Thymus (tissue), 14 donors: ENCODE measurements at places on chromosomes 6 and 20. TPM values are rescaled to one million over a fixed set of nuclear protein-coding genes. Genes with fewer than 3 reads are reported as not detected.

DNA sequence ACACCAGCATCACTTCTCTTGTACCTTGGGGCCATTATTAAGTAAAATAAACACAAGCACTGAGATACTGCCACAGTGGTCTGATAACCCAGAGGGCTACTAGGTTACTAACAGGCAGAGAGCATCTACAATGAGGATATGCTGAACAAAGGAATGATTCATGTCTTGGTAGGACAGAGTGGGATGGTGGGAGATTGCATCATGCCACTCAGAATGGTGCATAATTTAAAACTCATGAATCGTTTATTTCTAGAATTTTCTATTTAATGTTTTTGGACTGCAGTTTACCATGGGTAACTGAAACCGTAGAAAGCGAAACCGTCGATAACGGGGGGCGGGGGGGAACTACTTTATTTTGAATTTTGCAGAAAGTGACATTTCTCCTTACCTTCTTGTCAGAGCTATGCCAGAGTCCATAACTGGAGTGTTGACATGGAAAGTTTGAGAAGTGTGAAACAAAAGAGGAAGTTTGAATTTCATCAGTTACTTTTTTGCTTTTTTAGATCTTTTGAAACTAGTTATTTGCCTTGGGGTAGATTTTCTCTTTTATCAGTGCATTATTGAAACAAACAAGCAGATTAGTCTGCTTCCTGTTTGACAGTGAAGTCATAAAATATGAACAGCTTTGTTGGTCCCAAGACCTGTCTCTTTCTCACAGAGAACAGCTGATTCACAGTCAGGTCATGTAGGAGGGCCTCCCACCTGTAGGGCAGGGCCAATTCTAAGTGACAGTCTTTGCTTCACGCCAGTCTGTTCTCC lies 124.9 kb downstream of the KLHL32 start:
- DNase-seq = no peak

GRCh38 chr6:33727932-33728331 lies 16.4 kb upstream of the UQCC2 start:
- DNase-seq = no peak

DNA sequence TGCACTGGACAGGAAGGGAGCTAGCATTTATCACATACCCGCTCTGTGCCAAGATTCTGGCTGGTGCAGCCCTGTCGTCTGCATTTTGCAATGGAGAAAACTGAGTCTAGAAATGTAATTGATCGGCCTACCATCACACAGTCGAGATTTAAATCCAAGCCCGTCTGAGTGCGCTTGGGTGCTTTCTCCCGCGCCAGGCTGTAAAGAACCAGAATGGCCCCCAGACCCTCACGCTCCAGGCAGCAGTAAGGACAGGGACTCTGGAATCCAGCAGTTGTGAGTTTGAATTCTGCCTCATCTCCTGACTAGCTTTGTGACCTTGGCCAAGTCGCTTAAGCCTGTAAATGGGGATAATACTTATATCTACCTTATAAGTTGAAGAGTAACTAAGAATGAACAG lies 10.8 kb downstream of the DYNLRB1 start:
- no peak for DNase-seq

DNA sequence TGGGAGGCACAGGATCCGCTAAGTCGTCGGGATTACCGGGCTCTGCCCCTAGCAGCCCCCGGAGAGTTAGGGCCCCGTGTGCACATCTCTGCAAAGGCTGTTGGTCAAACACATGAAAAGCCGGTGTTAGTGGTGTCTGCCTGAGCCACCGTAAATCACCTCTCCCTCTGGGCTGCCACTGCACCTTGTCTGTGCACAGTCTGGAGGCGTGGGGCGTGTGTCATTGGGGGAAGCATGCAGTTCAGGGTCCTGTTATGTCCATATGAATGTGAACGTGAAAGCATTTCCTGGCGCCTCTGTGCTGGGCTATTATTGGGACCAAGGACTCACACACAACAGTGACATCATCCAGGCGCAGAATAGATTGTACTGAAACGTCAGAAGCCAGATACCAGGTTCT lies 305.6 kb downstream of the NRN1 start:
- no peak for DNase-seq

The UBE2C gene
- polyA plus RNA-seq = 25.1 TPM

DNA sequence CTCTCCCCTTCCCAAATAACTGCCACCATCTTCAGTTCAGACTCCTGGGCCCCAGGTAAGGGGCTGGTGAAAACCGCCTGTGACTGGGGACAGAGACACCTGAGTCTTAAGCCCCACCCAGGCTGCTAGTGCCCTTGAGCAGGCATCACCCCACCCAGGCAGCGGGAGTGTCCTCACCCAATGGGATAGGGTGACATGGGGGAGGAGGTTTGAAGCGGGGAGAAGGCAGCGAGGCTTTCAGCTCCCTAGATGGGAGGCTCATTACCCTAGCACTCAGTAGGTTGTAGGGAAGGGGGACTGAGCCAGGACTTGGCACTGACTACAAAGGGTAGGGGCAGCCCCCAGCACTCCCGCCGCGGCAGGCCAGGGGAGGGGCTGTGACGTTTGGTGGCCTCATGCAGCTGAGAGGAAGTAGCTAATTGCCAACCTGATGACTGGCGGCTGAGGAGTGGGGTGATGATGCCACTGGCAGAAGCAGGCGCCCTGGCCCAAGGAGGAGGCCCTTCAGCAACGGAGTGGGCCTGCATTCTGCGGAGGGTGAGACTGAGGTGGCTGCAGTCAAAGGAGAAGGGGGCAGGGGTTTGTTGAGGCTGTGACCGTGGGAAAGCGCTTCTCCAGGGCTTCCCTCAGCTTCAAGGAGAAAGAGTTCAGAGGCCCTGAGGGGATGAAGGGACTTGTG lies 126.9 kb downstream of the MRPL14 start:
- DNase-seq = peak; percentile 37

- no peak for DNase-seq
Observed at GRCh38 chr6:137647762-137648447, 153.7 kb upstream of the OLIG3 start.

DNA sequence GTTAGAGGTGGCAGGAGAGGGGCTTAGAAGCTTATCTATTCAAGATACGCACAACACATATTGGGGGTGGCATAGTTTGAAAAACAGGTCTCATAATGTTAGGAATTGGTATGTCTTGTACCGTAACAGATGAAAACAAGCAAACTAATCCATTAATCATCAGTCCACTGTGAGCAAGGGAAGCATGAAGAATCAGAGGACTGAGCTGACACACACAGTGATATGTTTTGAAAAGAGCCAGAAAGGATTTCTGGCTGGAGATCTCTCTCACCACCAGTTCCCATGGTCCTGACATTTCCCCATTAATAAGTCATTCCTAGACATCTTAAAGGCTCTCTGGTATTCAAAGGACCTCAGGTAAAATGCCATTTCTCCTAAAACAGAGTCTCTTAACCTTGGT lies 158.8 kb upstream of the PHACTR1 start:
- no peak for DNase-seq

DNA sequence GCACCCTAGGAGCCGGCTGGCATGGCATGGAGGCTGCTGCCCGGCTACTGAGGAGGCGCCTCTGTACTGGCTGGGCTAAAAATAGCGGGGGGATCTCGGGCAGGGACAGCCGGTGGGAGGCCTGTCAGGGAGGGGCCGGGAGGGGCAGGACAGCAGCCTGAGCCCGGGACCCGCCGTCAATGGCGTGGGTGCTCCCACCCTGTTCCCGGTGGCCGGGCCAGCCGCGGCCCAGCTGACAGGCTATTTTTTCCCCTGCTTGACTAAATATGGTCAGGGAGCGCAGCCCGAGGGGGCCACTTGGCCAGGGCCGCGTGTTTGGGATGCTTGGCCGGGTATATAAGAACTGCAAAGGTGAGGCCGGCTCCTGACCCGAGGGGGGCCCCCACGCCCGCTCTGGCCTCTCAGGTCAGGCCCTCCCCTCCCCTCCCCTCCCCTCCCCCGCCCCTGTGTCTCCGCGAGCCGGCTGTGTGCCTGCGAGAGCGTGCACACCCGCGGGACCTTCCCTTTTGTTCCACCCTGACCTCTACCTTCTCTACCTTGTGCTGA lies 74.4 kb upstream of the GATA5 start:
- no peak for DNase-seq

DNA sequence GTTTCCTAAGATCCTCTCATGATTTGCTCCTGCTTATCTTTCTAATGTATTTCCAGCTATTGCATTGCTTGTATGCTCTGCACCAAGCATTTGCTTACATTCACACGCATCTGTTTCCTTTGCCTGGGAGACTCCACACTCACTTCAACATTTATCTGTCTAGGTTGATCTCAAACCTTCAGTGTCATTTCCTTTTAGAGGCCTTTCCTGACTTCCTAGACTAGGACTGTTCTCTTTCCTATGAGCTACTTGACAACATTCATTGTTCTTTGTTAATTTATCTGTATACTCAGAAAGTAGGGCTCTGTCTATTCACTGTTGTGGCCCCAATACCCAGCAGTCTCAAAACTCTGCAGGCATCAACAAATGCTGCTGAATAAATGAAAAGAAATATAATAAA lies 84.4 kb downstream of the WASF1 start:
- DNase-seq = no peak

The SAPCD1 gene
- 9.7 TPM for polyA plus RNA-seq

DNA sequence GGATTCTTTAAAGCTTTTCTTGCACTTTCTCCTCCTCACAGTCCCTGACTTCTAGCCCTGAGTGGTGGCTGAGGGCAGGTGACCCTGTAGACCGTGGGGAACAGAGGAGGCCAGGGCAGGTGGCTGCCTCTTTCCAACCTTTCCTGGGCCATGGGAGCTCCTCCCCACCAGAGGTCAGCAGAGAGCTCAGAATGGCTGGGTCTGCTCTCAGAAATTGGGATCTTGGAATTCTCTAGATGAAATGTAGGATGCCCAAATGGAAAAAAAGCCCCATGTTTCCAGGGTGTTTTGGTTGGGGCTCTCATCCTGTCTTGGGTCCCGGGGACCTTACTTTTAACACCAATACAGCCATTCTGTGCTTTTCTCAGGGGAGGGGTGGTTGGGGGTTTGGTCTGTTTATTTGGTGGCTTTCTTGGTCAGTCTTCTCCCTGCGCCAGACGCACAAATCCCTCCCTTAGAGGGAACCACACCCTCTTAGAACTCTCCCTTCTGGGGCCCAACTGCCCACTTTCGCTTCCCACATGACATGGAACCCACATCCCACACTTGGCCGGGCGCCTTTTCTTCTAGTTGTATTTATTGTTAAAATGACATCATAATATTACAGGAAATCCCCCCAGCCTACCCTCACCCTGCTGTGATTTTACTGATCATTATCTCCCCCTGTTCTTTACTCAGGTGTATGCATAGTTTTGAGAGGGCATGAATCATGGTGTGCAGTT lies 17.9 kb downstream of the GNAS start:
- no peak for DNase-seq

The PRDM13 gene
- polyA plus RNA-seq = under 0.01 TPM

The ISM1 gene
- 1.2 TPM for polyA plus RNA-seq

- no peak for DNase-seq
Observed at GRCh38 chr6:166703149-166703710, 76.2 kb upstream of the RPS6KA2 start.

DNA sequence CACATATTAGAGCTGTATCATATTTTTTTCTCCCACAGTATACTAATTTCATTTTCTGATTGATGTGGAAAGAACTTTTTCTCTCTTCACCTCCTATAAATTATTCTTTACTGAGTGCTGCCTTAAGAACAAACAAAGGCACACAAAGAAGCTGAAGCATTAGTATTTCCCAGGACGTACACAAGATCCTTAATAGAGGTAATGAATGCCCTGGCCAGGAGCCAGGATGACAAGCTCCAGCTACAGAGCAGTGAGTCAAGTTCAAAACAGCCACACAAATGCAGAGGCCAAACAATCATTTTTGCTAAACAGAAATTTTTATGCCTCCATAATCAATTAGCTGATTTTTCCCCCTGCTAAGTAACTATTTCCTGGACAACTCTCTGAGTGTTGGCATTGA lies 639.6 kb downstream of the EPHA7 start:
- DNase-seq = no peak

DNA sequence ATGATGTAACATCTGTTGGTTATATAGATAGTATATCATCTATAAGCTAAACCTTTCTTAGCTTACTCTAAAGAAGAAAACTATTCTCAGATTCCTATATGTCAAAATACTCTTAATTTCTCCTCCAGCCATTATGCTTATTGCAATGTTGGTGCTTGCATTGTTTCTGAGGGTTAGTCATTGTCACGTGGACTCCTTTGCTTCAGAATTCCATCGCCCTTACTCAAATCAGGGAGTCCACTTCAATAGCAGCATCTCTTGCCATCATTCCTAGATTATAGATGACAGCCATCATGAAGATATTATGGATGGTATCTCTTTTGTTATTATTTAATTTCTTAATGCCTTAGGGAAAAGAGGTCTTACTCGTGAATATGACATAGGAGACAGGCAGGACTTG lies 776.1 kb downstream of the TENT5A start:
- DNase-seq = no peak

GRCh38 chr6:74096329-74096728 lies 400.3 kb downstream of the CD109 start:
- no peak for DNase-seq

GRCh38 chr6:155962276-155962675 lies 506.6 kb upstream of the NOX3 start:
- DNase-seq = no peak

- DNase-seq = no peak
Observed at GRCh38 chr6:160987265-160987664, 4.3 kb upstream of the MAP3K4 start.

- no peak for DNase-seq
Observed at GRCh38 chr6:108510461-108511319, 50.0 kb upstream of the FOXO3 start.

The MLIP gene
- polyA plus RNA-seq = 1.1 TPM

- DNase-seq = no peak
Observed at GRCh38 chr6:112416866-112417265, 69.7 kb downstream of the RFPL4B start.

DNA sequence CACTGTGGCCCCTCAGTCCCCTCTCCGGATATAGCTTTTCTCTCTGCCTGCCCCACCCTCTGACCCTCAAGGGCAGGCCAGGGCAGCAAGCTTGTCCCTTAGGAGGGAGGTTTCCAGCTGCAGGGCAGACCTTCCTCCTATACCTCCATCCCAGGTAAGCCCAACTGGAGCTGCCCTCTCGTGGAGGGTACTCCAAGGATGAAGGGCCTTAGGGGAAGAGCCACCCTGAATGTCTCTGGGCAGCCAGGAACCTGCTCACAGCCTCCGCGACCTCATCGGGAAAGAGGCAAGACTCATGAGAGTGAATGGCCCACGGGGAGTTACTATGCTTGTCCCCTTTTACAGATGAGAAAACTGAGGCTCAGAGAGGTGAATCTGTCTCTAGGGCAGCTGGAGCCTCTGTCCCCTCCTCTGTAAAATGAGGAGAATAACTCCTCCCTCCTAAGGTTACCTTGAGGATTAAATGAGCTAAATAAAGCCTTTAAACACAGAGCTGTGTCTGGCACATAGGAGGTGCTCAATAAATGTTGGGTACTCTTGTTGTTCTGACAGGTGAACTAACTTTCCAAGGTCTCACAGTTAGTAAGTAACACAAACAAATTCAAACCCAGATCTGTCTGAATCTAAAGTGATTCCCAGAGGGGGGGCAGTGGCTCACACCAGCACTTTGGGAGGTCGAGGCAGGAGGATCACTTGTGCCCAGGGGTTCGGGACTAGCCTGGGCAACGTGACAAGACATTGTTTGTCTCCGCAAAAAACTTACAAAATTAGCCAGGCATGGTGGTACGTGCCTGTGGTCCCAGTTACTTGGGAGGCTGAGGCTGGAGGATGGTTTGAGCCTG lies 12.1 kb downstream of the SRXN1 start:
- DNase-seq = no peak

GRCh38 chr20:39880890-39881289 lies 808.1 kb downstream of the MAFB start:
- no peak for DNase-seq

The AGPAT4 gene
- 2.9 TPM for polyA plus RNA-seq

- no peak for DNase-seq
Observed at GRCh38 chr6:154112181-154112809, 73.3 kb downstream of the OPRM1 start.

The RIPOR2 gene
- polyA plus RNA-seq = 27.4 TPM
